ENCODE measurements at places on chromosomes 5 and 9.

DNA sequence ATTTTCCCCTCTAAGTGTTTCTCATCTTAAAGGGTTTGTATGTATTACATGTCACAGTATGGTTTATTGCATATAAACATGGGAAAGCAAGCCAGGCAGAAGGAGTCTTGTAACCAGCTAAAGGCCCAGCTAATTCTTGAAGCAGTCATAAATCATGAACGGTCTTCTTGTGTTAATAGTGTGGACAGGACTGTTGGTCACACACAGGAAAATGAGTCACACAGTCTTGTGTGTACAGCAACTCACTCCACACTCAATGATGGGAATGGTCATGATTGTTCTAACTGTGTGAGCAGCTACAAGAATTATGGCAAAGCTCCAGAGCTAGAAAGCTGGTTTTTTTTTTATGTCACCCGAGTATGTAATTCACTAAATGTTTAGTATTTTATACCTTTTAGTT, 123.9 kb downstream of the GHR start:
- no peak for DNase-seq

GRCh38 chr9:88826181-88826580, 165.1 kb upstream of the S1PR3 start:
- no peak for DNase-seq

GRCh38 chr9:92377876-92378275, 26.5 kb downstream of the OGN start:
- DNase-seq, result no peak

DNA sequence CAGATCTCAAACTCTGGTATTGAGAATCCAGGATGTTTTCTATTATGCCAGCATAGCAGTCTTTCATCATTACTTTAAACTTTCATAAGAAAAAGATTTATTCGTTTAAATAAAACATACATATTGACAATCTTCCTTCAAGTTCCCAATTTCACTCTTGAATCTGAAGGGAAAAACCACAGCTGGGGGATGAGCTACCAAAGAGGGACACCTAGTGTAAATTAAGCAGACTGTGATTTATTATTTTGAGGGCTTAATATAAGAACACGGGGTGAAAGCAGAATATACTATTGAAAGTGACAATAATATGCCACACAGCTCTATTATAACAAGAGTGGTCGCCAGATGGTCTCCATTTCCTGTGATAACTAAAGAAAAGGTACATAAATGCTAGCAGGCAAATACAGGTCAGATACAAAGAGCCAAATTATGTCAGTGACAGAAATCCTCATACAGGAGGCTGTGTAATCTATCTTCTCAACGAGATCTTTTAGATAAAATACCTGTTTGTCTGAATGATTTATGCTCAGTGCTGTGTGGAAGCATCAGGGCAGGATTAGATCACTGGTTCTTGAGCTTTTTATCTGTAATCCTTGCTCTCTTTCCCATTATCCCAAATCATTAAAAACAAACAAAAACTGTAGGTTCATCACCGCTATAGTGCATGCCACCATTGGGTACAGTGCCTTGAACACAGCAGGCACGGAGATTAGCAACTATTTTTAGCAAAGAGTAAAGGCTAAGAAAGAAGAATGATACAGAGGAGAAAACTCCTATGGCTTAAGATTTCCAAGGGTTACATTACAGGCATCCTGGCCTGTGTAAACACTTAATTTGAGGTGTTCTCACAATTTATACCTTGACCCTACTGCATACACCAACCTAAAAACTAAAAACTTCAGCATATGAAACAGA, 116.6 kb downstream of the DROSHA start:
- no peak for DNase-seq

- DNase-seq, result no peak
These were observed 188.0 kb downstream of the XRCC4 start for GRCh38 chr5:83265318-83265717.

DNA sequence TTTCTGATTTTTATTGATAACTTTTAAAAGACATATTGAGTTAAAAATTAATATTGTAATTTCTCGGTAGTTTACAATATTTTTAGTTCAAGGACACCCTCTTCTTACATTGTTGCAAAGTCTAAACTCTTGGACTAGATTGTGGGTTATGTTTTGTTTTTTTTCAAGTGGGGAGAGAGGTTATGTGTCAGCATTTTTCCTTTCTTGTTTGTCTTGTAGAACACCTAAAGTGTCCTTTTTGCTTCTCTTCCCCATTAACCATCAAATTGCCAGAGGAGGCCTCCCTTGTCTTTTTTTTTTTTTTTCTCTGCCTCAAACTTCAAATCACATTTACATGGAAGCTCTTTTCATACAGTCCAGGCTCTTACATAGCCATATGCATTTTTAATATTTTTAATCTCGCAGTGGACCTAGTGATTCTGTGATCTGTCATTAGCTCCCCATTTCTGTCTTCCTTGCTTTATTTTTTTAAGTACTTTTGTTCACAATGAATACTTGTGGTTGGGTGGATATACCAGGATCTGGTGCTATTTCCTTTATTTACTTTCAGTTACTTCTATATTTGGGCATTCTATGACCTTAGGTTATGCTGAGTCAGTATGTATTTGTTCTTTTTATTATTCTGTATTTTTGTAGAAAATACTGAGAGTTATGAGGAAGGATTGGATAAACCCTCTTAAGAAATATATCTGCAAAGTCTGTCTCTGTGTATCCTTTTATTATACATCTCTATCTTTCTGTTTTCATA, 2280.6 kb upstream of the ACO1 start:
- DNase-seq, result no peak

DNA sequence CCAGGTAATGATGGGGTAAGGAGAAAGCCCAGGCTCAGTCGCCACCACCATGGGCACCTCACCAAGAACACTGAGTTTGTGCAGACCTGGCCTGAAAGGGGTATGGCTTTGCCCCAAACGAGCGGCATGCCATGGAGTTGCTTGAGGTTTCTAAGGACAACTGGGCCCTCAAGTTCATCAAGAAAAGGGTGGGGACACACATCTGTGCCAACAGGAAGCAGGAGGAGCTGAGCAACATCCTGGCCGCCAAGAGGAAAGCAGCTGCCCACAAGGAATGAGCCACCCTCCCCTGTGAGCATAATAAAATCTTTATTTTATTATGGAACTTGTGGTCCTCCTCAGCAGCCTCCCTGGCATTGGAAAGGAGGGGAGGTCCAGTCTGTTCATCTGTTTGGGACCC, 23.8 kb downstream of the CD14 start:
- DNase-seq, result no peak

- no peak for DNase-seq
These were observed 200.7 kb downstream of the TMEM232 start for GRCh38 chr5:110525762-110526161.

DNA sequence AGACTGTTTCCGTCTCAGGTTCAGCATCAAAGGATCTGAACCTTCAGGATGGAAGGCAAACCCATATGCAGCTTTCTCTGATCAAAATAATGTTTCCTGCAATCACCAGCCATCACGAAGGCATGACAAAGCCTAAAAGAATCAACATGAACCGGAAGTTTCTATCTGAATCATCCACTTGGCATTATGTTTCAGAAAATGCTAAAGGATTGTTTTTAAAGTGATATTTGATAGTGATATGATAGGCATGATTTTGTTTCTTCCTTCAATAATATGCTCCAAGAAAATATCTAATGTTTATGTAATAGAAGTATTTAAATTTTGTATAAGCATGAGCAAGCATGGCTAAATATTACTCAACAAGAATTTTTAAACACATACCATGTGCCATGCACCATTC, 219.6 kb downstream of the PLK2 start:
- no peak for DNase-seq

GRCh38 chr9:38338342-38339018, 54.0 kb upstream of the ALDH1B1 start:
- DNase-seq, result no peak

DNA sequence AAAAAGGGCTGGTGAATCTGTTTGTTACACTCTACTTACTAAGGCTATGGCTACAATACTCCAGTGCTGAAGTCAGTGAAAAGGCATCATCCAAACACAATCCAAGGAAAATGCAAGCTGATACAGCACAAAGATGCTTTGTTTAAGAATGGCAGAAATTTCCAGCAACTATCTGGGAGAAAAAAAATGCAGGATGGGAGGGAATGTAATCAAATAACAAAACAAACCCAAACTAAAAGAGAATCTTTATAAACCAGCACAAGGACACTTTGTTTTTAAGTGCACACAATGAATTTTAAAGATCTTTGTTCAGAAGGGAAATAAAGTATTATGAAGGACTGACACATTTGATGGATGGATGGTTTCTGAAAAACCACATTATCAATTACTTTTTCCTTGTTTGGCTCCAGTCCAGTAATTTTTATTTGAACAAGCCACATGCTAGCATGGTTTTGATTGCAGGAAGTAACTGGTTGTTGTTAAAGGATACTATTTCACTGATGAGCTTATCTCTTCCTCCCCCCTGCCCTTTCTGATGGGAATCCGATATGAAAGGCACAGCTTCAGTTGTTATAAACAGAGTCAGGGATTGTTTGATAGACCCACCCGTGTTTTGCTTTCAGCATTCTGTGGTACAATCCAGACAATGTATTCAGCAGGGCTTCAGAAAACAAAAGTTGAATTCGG, 12.1 kb upstream of the TLE4 start:
- no peak for DNase-seq

DNA sequence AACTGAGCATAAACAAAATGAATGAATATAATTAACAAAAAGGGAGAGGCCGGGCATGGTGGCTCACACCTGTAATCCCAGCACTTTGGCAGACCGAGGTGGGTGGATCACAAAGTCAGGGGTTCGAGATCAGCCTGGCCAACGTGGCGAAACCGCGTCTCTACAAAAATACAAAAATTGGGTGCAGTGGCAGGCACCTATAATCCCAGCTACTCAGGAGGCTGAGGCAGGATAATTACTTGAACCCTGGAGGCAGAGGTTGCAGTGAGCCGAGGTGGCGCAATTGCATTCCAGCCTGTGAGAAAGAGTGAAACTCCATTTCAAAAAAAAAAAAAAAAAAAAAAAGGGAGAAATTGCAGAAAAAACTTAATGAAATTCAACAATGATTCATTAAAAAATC, 839.3 kb upstream of the CTNND2 start:
- no peak for DNase-seq

- DNase-seq, result no peak
These were observed 16.2 kb upstream of the SHOC1 start for GRCh38 chr9:111810908-111811307.

DNA sequence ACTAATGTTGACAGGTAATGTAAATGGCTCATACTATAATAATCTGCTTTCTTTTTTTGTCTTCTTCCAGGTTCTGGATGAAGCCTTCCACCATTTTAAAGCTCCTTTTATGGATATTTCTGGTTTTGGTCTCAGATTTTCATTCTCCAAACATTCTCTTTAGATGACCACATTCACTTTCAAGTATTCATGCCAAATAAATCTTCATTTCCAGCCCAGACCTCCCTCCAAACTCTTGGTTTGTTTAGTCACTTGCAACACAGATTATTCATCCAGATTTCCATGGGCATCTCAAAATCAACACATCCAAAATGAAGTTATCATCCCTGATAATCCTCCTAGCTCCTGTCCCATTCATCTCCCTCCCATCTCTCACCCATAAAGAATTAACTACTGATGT, 40.3 kb upstream of the SVEP1 start:
- no peak for DNase-seq

GRCh38 chr9:27475057-27475595, 49.0 kb upstream of the IFNK start:
- no peak for DNase-seq

DNA sequence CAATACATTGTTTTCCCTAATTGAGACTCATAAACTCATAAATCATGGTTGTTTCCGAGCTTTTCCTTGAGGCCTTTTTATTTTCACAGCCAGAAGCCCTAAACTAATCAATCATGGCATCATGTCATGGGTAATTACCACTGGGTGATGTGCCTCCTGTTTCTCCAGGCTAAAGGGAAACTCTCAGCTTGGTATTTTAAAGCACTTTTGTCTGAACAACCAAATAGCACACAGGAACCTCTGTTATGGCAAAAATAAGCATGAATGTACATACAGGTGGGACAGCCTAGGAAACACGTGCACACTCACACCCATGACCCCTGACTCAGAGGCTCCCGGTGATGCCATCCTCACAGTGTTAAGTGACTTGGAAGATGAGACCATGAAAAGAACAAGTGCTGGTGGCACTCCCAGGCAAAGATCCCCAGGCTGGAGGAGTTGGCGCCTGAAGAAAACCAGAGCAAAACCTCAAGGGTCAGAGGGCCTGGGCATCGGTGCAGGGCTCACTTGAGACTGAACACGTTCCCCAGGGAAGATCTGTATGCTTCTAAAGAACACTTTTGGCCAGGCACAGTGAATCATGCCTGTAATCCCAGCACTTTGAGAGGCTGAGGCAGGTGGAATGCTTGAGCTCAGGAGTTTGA, 154.3 kb downstream of the ROR2 start:
- DNase-seq, result no peak

GRCh38 chr9:82989929-82990328, 73.0 kb downstream of the RASEF start:
- DNase-seq, result no peak
